ENCODE measurements at places on chromosomes 1 and 21.
A peak's percentile ranks its signal among the peaks of the same experiment; 100 is the strongest.

DNA sequence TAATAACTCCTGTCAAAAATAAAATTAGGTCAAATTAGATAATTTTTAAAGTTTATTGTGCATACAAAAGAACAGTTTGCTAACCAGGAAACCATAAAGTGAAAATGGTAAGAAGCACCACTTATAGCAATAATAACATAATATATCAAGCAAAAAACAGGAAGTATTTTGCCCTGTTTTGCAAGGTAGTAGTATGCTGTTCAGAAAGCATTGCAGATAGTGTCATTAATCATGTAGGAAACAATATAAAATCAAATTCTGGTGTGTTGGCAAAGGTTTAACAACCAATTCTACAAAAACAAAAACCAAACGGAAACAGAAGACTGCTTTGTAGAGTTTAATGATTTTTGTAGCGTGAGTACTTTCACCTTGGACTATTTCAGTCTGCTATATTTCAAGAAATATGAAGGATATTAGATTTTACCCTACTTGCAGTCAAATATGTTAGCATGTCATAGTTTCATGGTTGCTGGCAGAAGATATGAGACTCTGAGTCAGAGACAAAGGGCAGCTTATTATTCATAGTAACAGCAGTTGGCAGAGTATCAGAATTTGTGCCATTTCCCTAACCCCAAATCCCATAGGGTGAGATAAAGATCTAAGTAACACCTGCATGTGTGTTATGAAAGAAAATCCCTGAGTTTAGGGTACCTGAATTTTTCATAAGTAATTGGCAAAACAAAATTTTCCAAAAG is 729.0 kb upstream of the BRINP3 start:
- peak; percentile 4 for DNase-seq

DNA sequence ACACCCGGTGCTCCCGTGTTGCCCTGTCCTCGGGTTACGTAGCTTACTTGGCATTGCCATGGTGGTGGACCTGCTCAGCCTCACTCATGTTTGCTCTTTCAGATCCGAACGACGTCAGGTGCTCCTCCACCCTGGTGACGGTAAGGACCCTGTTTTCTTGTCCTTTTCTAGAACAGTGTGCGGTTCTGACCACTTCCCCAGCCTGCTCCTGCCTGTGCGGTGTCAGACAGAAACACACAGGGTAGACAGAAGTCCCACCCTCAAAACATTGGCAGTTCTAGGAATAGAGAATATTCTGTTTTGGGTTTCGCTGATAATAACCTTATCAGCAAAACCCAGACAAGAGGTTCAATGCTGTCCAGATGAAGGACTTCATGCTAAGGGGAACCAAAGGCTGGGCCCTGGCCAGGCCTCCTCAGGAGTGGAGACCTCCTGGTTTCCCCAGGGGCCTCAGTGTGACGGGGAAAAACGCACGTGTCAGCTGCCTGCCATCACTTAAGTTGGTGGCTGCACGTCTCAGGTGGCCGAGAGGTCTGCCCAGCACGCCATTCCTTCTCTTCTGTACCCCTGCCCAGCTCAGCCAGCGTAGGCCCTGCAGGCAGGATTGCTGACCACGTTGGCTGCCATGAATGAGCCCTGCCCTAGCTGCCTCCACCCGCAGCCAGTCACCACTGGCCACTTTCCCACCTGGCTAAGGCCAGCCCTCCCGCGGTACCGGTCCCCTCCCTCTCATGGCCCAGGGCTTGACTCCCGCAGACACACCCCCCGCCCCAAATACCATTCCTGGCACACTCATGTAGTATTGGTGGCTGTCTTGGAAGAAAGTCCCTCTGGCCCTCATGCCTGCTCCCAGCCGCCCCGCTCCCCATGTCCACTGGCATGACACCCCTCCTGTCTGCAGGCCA is 33.6 kb downstream of the SLC37A1 start:
- no peak for DNase-seq

DNA sequence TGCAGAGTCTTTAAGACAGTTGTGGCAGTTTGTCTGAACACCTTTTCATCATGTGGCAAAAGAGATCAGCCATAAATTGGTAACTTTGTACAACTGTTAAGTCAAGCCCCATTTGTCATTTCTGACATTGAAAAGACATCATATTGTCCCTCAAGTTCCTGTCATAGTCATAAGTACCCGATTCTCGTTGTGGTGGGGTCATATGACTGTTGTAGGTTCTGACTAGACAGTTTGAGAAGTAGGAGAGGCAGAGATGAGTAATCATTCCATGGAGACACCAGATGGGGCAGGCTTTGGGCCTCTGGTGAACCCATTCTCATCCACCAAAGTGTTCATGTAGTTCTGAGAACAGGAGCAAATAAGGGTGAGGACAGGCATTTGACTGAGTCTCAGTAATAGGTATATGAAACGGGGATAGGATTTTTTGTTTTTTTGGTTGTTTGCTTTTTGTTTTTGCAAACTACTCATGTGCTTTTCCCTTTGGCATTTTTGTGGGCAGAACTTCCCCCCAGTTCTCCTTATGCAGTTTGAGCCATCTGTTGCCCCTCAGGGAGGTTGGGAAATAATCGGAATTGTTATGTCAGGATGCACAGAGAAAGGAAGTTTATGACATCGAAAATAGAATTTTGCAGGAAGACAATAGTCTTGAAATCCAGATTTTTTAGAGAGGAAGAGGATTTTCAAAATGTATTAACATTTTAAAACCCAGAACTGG is 86.9 kb upstream of the KCNE2 start:
- no peak for DNase-seq

DNA sequence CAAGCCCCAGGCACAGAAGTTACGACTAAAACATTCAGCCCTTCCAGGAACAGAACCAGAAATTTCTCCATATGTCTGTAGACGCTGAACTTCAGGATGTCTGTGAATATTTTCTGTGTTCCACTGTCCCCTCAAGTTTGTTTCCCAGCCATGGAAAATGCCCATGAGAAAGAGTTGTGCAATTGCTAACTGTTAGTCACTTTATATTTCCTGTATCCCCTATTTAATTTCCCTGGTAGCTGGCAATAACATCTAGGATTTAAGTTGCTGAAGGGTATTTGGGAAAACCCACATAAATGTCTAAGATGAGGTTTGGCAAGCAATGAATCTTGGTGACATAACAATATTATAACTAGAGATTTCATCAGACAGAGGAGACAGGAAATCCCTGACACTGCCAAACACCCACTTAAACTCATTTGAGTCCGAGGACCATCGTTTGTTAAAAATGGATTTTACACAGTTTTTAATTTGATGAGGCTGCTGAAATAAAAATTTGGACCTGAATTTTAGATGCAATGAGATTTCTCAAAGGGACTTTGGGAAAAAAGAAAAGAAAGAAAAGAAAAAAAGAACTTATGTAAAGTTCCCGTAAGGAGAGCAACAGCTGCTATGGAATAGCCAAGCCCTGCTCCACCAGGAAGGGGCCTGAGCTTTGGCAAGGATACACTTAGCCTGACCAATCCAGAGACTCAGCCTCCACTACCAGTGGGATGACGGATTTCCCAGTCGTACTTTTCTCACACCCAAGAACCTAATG is 21.8 kb upstream of the ERRFI1 start:
- no peak for DNase-seq

DNA sequence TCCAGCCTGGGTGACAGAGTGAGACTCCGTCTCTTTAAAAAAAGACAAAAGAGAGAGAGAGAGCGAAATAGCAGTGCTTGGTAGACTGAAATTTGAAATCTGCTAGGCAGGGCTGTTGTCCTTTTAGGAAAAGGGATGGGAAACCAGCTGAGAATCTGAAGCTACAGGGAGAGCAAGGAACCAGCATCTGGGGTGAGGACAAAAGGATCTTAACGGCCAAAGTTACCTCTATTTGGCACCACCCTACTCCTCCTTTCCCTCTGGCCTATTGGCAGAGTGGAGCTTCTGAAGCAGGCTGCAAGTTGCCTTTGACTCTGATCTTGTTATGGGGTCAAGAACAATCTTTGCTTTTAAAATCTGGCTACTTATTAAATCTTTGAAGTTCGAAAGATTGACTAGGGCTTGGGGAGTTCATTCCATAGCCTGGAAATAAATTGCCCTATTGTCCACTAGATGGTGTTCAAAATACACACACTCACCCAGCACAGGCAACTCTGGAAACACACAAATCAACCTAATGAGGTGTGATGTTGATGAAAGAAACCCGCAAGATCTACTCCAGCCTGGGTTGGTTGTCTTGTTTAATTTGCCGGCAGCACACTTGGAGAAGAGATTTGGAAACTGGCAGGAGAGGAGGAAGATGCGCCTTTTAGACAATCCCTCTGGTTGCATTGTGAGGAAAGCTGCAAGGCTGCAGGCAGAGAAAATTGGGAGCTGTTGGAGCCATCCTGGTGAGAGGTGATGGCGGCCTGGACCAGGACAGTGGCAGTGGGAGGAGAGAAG is 16.5 kb upstream of the PARP1 start:
- DNase-seq: peak; percentile 27

GRCh38 chr1:61518670-61519400 is 206.1 kb downstream of the TM2D1 start:
- DNase-seq: no peak

DNA sequence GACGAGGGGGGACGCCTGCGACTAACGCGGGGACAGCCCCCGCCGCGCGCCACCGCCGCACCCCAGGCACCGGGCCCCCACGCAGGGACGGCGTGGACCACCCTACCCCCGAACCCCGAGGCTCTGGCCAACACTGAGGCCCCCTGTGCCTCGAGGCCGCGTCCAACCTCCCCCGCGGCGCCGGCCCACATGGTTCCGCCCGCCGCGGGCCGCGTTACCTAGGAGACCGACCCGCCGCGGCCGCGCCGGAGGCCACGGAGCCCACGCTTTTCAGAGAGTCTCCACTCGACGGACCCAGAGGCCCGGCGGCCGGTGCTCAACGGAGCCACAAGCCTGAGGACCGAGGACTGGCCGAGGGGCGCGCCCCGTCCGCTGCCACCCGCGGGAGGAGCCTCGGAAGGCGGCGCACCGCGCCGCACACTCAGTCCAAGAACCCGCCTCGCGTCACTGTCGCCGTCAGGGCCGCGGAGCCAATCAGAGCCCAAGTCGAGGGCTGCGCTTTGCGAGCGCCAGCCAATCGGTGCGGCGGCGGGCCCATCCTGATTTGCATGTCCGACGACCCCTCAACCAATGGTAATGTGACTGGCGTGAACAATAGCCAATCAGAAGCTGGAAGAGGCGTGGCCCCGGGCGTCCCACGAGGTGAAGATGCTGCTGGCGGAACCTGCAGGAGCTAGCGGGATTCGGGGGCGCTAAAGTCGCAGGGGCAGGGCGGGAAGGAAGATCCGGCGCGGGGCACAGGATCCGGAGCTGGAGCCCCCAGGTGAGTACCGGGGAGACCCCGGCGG is at the start of gene NPHP4:
TSS of gene NPHP4 (minus strand) at position 400 of the 788 bp plus-strand sequence. CDS start 6,136 bp downstream, outside the sequence.
- peak; percentile 97 for DNase-seq

DNA sequence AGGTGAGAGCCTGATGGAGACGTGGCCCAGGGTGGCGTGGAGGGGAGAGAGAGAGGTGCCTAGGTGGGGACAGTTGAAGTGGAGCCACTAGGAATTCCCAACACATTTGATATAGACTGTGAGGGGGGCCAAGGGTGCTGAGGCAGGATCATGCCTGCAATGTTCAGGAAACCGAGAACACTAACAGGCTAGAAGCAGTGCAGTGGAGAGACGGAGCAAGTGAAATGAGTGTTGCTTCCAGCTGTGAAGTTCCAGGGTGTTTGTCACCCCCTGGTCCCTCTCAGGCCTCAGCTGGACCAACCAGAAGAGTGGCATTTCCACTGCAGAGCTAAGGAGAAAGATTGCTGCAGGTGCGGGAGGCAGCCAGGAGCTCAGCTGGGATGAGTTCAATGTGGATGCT is 127.1 kb downstream of the RIPK4 start:
- no peak for DNase-seq

DNA sequence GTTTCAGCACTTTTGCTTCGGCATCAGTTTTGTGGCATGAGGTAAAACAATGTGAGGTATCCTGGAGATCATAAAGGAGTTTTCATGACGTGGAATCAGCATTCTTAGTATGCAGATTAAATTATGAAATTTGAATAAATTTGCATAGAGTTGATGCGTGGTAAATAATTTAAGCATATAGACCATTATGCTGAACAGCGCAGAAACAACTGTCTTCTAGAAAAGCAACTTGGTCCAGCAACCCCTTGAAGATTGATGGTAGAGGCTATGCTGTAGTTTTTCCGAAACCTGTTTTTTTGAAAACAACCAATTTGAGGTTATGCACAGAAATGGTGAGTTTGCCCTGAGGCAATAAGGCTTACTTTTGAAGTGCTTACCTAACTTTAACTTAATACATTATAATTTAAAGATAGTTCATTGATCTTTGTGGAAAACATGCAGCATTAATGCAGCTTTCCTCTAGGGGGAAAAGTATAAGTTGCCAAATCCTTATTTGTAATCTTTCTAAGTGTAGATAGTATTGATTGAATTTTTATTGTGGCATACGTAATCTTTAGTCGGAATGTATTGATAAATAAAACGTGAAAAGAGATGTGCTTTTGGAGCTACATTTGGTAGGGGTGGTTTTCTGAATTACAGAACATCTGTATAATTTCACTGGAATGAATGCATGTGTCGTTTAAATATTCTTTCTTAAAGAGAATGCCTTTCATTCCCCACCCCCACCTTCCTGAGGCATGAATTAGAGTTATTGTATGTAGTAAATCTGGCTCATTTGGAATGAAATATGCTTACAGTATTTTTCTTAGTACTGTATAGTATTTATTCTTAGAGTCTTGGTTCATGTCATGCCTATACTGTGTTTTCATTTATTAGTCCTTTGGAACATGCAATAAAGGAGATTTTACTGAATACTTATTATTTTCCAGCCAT is 3.8 kb downstream of the PRDM2 start:
- DNase-seq: no peak

DNA sequence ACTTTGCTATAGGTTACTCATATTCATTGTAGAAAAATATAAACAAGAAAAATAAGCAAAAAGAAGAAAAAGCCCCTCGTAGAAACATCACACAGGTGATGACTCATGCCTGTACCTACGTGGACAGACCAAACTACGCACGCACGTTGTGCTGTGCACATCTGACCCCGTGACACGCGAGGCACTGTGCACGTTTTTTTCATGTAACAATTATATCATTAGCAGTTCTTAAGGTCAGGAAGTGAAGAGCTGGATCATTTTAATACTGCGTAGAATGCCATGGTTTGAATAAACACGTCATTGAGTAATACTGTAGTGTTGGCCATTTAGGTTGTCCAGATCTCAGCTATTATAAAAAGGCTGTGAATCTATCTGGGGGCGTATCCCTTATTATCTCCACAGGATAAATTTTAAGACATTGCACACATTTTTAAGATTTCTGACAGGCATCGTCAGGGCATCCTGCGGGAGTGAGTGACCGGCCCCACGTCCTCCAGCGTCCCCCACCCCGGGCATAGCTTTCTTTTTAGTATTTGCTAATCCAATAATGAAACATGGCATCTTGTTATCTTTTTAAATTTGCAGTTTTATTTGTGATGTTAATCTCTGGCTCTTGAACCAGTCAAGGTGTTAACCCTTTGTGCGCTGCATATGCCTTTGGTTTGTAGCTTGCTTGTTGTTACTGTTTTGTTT is 23.4 kb upstream of the ADARB1 start:
- DNase-seq: no peak

GRCh38 chr1:228394571-228395394 is 11.9 kb downstream of the TRIM11 start:
- DNase-seq: no peak

GRCh38 chr1:151210830-151211229 is 12.5 kb downstream of the PIP5K1A start:
- no peak for DNase-seq

Data from AML-193 (cell line).